ENCODE measurements at places on chromosomes 1 and 21.
A peak's percentile ranks its signal among the peaks of the same experiment; 100 is the strongest.

GRCh38 chr1:201887116-201887866, 1.4 kb upstream of the SHISA4 start:
- H3K27me3 ChIP-seq: no peaks in the 10 kb centered on the region
- no peaks in the 10 kb centered on the region for H3K4me1 ChIP-seq
- no peak overlapping the region for H3K4me3 ChIP-seq
- H3K27ac ChIP-seq: no peak overlapping the region

DNA sequence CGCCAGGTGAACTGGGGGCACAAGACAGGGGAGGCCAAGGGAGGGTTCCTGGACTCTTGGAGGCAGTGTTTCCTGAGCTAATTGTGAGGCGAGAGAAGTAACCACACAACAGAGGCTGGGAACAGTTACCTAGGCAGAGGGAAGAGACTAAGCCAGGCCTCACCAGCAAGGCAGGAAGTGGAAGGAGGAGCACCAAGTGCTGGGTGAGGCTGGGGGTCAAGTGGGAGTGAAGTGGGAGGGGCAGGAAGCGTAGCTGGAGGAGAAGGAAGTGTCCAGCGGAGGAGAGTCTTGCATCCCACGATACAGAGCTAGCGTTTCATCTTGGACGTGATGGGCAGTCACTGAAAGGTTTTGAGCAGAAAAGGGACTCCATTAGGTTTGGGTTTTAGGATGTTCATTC, 48.3 kb upstream of the CAPZB start:
- no peaks in the 10 kb centered on the region for H3K27me3 ChIP-seq
- DNase-seq: no peak
- H3K27ac ChIP-seq: no peak overlapping the region
- no peak overlapping the region for H3K4me3 ChIP-seq
- H3K4me1 ChIP-seq: no peaks in the 10 kb centered on the region
- no peaks in the 10 kb centered on the region for H3K36me3 ChIP-seq

DNA sequence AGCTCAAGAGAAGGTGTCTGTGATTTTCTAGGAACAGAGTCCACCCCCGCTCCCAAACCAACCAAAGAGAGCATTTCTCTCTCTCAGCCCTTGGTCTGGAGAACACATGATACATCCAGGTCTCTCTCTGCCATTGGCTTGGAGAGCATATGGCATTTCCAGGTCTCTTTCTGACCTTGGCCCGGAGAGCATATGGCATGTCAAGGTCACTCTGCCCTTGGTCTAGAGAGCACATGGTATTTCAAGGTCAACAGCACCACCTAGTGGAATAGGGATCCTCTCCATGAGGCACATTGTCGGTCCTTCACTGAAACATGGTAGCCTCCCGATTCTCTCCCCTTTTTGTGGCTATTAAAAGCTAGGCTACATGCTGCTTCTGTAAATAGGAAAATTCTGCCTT, 437.7 kb upstream of the OLFM3 start:
- H3K4me3 ChIP-seq: no peak overlapping the region
- H3K27me3 ChIP-seq: no peaks in the 10 kb centered on the region
- no peak overlapping the region for H3K27ac ChIP-seq
- no peak for DNase-seq
- H3K4me1 ChIP-seq: no peaks in the 10 kb centered on the region

DNA sequence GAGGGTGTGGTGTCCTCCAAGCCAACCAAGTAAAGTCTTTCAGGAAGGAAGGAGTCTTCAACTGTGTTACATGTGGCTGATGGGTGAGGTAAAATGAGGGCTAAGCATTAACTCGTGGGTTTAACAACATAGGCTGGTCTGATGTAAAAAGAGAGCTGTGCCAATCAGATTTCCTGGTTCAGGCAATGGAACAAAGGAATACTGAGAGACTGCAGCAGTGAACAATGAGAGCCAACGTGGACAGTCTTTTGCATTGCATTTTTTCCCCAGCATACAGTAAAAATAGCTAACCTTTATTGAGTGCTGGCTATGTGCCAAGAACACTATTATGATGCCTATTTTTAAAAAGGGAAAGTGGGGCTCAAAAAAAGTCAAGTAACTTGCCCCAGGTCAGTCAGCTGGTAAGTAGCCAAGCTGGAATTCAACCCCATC, 31.1 kb downstream of the DLGAP3 start:
- no peaks in the 10 kb centered on the region for H3K36me3 ChIP-seq
- DNase-seq: no peak
- no peaks in the 10 kb centered on the region for H3K4me1 ChIP-seq
- no peaks in the 10 kb centered on the region for H3K27me3 ChIP-seq

DNA sequence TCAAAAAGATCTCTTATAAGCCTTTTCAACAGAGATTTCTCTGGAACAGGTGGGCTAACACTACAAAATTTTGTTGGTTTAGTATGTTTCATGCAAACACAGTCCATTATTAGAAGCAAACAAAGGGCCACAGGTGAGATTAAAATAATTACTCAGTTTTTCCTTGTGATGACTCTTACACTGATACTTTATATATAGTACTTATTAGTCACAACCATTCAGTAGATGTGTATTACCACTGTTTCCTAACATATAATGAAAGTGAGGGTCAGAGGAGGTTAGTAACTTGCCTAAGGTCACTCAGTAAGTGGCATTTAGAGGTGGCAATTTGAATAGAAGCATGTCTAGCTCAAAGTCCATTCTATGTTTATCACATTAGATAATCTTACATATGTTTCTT, 44.2 kb downstream of the CYYR1 start:
- H3K36me3 ChIP-seq: no peaks in the 10 kb centered on the region
- no peak for DNase-seq
- no peaks in the 10 kb centered on the region for H3K4me1 ChIP-seq
- H3K27me3 ChIP-seq: no peaks in the 10 kb centered on the region
- no peak overlapping the region for H3K4me3 ChIP-seq

DNA sequence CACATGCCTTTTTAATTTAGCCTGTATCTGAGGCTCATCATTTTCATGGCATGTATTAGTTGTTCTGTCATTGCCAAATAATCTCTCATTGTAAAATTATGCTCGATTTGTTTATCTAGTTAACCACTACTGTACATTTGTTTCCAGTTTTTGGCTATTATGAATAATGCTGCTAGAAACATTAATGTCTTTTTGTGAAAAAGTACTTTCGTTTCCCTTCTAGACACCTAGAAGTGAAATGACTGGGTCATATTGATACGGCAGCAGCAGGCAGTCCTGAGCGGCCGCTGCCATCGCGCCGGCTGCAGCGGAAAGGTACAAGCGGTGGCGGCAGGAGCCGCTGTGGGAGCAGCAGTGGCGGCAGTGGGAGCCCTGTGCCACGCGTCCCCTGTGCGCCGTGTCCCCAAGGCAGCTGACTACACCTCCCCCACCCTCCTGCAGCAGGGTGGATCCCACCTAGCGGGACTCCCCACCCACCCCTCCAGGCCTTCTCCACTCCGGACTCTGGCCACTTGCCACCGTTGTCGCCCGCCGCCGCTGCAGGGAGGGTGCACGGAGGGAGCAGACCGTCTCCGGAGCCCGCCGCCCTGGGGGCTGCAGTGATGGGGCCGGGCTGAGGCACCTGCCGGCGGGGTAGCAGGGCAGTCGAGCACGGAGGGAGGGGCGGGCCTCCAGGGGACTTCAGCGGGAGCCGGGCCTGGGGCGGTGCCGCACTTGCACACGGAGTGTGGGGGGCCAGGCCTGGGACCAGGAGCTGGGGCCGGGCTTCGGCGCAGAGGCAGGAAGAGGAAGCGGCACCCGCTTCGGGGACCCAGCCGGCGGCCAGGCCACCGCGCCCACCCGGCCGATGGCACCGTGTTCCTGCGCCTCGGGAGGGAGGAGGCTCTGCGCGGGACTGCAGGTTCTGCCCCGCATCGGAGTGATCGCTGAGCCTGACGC, 66.8 kb upstream of the RGS7 start:
- H3K36me3 ChIP-seq: no peaks in the 10 kb centered on the region
- no peaks in the 10 kb centered on the region for H3K4me1 ChIP-seq
- H3K27me3 ChIP-seq: no peaks in the 10 kb centered on the region
- DNase-seq: no peak
- peak overlapping the region; percentile 67 for H3K4me3 ChIP-seq

DNA sequence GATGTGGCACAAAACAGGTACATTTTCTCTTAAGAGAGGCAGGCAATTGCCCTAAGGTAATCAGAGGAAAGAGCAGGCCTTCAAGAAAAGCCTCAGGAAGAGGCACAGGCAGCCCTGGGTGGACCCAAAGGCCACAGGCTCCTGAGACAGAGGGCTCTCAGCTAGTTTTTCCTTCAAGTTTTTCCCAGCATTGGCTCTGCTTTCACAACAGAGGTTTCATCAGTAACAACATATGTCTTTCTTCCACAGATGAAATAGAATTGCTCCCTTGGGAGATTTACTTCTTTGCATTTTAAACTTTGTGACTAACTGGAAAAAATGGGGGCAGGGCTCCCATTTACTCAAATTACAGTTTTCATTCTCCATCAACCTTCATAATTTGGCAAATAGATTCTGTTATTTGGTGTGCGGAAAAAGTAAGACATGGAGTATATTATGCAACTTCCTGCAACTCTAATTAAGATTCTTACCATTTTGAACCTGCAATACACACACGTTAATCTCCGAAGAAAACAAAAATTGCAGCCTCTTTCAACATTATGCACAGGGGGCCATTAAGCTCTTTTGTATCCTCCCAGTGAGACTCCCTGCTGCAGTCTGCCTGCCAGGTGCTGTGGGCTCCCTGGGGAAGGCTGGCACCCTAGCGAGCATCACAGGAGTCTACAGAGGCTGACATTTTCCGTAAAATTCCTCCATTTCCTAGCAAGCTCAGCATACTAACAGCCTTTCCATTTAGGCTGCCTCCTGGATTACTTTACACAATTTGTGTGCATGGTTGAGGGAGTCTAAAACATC, 282.3 kb downstream of the USH2A start:
- H3K27me3 ChIP-seq: no peaks in the 10 kb centered on the region
- no peaks in the 10 kb centered on the region for H3K4me1 ChIP-seq
- no peak for DNase-seq
- no peak overlapping the region for H3K4me3 ChIP-seq
- no peaks in the 10 kb centered on the region for H3K36me3 ChIP-seq

DNA sequence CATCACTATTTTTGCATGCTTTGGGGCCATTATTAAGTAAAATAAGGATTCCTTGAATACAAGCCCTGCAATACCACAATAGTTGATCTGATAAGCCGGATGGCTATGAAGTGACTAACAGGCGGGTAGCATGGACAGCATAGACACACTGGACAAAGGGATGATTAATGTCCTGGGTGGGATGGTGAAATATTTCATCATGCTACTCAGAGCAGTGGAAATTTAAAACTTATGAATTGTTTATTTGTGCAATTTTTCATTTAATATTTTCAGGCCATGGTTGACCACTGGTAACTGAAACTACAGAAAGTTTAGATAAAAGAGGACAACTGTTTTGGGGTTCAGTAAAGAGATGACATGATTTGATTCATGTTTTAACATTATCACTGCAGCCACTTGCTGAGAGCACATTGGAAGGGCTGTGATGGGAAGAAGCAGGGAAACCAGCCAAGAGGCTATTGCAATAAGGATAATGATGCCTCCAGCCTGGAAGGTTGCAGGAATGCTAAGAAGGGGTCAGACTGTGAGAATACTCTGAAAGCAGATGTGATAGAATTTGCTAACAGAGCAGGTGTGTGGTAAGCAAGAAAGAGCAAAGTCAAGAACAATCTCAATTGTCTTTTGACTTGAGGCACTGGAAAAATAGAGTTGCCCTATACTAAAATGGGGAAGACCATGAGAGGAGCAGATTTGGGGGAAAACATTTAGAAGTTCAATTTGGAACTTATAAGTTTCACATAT, 62.5 kb upstream of the TNFSF4 start:
- H3K4me3 ChIP-seq: no peak overlapping the region
- DNase-seq: no peak
- H3K4me1 ChIP-seq: no peaks in the 10 kb centered on the region

DNA sequence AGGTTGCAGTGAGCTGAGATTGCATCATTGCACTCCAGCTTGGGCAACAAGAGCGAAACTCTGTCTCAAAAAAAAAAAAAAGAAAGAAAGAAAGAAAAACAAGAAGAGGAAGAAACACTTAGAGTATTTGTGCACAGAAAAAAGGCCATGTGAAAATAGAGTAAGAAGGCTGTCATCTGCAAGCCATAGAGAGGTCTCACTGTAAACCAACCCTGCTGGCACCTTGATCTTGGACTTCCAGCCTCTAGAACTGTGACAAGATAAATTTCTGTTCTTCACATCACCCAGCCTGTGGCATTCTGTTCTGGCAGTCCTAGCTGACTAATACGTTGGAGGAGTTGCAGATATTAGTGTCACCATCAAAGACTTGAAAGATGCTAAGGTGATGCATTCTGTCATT, 12.1 kb upstream of the ZDHHC18 start:
- no peak overlapping the region for H3K27ac ChIP-seq
- H3K36me3 ChIP-seq: no peaks in the 10 kb centered on the region
- no peaks in the 10 kb centered on the region for H3K27me3 ChIP-seq
- no peak for DNase-seq
- H3K4me1 ChIP-seq: no peaks in the 10 kb centered on the region

DNA sequence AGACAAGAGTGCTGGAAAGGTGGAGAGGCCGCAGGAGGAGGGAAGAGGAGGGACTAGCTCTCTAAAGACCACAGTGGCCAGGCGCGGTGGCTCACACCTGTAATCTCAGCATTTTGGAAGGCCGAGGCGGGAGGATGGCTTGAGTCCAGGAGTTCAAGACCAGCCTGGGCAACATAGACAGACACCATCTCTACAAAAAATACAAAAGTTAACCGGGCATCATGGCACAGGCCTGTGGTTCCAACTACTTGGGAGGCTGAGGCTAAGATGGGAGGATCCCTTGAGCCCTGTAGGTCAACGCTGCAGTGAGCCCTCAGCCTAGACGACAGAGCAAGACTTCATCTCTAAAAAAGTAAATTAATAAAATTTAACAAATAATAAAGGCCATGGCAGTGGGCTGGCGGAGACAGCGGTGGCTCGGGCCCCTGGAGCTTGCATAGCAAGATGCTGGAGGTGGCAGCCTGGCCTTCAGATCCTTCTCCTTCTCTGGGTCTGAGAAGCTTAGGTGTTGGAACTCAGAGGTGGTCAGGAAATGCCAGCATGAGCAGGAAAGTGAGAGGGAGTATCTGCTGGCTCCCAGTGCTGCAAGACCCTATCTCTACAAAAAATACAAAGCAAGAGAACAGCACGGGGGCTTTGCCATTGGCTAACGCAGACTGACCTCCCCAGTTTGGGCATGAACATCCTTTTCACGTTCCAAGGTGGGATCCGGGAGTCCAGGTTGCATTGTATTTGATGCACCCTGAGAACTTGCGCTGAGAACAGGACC, 10.7 kb downstream of the WNT3A start:
- no peaks in the 10 kb centered on the region for H3K36me3 ChIP-seq
- H3K4me1 ChIP-seq: no peaks in the 10 kb centered on the region
- DNase-seq: peak; percentile 19
- H3K27ac ChIP-seq: no peak overlapping the region
- H3K27me3 ChIP-seq: no peaks in the 10 kb centered on the region
- no peak overlapping the region for H3K4me3 ChIP-seq

All from breast epithelium (tissue), 4 donors.